MG63 (cell line): ENCODE measurements at places on chromosomes 12 and 14.

- DNase-seq, result no peak
Measured at GRCh38 chr14:79911744-79912143, 299.6 kb downstream of the DIO2 start.

DNA sequence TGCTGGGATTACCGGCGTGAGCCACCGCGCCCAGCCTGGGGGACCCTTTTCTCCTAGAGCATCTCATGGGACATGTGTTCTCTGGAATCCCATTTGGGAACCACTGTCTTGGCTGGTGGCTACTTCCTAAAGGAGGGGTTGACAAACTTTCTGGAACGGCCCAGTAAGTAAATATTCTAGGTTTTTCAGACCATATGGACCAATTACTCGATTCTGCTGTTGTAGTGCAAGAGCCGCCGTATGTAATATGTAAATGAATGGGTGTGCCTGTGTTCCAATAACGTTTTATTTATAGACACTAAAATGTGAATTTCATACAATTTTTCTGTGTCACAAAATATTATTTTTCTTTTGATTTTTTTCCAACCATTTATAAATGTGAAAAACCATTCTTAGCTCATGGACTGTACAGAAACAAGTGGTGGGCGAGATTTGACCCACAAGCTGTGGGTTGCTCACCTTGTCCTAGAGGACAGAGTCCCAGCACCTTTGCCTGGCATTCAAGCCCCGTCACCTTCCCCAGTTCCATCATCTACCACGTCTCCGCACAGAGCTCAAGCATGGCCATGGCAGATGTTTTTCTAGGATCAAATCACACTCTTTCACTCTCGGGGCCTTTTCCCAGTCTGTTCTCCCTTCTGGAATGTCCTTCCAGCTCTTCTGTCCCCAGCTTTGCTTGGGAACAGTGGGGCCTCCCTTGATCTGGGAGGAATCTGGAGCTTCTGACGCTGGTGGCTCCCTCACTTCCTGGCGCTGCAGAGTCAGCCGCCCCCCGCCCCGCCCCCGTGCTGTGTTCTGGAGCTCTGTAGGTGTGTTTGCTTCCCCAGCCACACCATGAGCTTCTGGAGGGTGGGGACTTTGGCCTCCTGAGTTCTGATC, 17.9 kb upstream of the RCOR1 start:
- DNase-seq, result no peak

DNA sequence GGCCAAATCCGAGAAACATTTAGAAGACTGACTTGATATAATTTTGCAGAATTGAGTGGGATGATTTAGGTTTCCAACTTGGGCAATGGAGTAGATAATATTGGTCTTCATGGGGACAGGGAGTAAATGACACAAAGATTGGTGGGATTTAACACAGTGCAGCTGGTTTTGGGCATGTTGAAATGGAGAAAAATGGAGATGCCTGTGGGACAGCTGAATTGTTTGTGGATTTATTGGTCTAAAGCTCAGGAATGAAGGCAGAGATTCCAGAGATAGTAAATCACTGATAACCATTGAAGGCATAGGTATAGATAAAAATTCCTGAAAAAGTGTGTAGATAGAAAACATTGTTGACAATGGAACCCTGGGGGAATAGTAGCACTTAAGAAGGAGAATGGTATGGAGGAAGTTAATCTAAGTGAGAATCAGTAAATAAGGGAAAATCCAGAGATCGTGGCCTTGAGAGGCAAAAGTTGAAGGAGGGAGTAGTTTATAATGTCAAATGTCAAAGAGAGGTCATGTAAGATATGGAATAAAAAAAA, 120.9 kb upstream of the ATP2B1 start:
- no peak for DNase-seq

GRCh38 chr12:31057671-31058070, 16.0 kb upstream of the DDX11 start:
- no peak for DNase-seq

GRCh38 chr12:68759852-68760251, 13.9 kb downstream of the SLC35E3 start:
- DNase-seq, result no peak

DNA sequence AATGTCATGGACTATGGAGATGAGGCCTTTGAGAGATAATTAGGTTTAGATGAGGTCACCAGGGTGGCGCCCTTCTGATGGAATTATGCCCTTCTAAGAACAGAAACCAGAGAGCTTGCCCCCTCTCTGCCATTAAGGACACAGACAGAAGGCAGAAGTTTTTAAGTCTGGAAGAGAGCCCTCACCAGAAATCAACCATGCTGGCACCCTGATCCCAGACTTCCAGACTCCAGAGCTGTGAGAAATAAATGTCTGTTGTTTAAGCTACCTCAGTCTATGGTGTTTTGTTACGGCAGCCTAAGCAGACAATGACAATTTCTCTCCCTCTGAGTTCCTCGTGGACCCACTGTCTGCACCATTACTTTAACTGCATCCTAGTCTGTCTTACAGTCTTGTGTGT, 382.0 kb downstream of the GXYLT1 start:
- DNase-seq, result no peak

DNA sequence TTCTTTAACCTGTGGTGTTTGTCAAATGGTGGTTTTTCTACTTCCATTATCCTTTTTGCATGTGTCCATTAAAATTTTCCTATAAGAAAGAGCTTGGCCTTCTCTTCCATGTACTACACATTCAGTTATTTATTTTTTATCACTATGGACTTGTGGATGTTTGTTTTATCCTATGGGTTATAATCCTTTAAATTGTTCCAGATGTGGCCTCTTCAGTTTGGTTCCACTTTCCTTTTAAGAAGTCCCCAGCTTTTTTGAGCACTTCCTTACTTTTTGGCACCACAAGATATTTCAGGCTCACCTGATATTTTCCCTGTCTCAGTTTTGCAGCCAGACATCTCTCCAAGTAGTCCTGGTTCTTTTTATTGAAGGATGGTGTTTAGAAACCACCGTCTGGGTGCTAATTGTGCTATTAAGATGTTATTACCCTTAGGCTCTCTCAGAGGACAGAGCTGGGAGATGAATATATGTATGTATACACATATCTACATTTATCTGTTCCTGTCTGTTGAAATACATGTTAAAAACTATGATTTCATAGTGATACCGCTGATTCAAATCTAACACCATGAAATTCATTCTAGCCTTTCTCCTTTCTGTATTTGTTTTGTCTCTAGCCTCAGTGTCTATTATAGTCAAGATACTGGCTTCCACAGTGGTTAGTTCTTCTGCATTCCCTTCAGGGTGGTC, 408.5 kb upstream of the RGS6 start:
- no peak for DNase-seq

DNA sequence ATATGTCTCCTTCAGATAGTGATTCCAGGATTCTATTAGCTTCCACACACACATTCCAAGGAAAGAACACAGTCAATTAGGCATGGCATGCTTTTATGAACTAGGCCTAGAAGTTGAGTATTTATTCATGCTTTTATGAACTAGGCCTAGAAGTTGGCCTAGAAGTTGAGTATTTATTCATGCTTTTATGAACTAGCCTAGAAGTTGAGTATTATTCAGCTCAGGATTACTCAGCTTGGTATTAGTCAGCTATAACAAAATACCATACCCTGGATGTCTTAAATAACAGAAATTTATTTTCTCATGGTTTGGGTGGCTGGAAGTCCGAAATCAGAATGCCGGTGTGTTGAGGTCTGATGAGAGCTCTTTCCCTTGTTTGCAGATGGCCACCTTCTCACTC, 442.7 kb upstream of the FLRT2 start:
- DNase-seq, result no peak

DNA sequence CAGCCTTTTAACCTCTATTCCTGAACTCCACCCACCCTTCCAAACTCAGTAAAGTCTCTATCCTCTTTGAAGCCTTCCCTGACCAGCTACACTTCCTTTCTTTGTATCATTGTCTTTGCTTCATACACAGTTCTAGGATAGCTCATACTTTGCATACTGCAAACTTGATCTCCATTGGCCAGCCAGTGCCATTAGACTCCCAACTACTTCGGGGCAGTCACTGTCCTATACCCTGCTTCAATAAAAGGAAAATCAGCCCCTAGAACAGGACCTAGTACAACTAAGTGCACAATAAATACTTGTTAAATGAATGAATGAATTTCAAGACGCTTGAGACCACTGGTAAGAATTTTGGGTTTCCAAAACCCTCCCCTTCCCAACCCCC, 521 bp upstream of the PIP4K2C start:
- no peak for DNase-seq

- DNase-seq, result no peak
Measured at GRCh38 chr12:15443611-15444010, 121.3 kb downstream of the PTPRO start.

DNA sequence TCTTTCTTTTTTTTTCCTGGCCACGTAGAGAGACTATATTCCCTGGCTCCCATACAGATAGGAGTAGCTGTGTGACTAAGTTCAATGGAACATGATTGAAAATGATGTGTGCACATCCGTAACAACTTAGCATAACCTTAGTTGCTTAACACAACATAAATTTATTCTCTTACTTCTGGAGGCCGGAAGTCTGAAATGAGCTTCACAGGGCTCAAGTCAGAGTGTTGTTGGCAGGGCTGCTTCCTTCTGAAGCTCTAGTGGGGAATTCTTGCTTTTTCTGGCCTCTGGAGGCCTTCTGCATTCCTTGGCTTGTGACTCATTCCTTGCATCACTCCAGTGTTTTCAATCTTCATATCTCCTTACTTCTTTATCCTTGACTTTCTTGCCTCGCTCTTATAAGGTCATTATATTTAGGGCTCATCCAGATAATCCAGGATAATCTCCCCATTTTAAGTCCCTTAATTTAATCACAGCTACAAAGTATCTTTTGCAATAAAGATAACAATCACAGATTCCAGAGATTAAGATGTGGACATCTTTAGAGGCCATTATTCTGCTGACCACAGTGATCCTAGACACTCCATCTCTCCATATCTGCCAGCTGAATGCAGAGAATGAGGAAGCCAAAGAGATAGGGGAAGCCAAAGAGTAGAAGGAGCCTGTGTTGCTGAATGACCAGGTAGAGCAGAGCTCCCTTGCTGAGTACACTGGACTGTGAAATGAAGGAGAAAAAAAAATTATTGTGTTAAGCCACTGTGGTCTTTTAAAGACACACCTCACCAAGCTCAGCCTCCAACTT, 21.0 kb upstream of the SNX6 start:
- DNase-seq, result peak; percentile 72

DNA sequence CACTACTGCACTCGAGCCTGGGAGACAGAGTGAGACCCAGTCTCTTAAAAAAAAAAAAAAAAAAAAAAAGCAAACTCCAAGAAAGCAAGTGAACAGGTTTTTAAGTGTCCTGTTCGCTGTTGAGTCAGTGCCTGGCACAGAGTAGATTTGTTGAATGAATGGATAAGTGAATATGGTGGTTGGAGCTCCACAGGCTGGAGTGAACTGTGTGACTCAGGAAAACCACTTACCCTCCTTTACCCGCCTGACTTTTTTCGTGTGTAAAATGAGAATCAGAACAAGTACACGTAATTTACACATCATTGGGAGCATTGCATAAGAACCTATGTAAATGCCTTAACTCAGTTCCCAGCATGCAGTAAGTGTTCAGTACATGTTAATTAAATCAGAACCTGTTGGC, 24.0 kb upstream of the ESRRB start:
- no peak for DNase-seq

- DNase-seq, result no peak
Measured at GRCh38 chr12:57134949-57135348, 6.7 kb downstream of the LRP1 start.

GRCh38 chr14:45699471-45699870, 446.5 kb upstream of the MIS18BP1 start:
- DNase-seq, result no peak

GRCh38 chr12:120998435-120998834, 17.9 kb downstream of the C12orf43 start:
- DNase-seq, result no peak

GRCh38 chr12:124621296-124621660, 53.9 kb upstream of the NCOR2 start:
- peak; percentile 94 for DNase-seq

- peak; percentile 78 for DNase-seq
Measured at GRCh38 chr12:122880668-122881067, 15.3 kb downstream of the VPS37B start.

DNA sequence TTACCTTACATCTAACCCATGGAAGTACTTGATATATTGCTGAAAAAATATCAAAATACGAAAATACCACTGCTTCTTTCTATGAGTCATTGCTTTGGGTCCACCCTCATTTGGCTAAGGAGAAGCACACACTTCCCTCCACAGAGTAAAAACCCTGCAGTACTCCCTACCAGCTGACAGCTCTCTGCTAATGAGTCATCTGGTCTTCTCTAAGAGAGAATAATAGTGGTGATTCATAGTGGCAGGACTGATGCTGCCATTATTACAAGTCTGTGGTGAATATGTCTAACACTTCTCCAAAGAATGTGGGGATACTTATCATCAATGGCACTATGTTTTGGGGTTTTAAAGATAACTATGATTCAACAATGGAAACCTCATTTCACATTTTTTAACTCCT, 90.7 kb downstream of the PPFIA2 start:
- peak; percentile 71 for DNase-seq

- no peak for DNase-seq
Measured at GRCh38 chr14:56002876-56003625, 115.2 kb upstream of the PELI2 start.

DNA sequence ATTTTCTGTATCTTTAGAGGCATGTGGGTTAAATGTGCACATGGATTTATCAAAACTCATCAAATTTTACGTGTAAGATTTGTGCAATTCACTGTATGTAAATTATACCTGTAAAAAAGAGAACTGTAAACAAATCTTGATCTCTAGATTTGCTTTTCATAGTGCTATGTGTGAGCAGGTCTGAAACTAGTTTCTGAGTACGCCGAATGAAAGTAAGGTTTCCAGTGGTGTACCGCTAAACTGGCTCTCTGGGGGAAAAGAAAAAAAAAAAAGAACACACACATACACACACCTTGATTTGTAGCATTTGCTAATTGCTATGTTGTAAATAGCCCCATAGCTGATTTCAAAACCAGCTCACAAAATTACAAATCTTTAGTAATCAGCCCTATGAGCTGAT, 8.6 kb upstream of the SLC41A2 start:
- no peak for DNase-seq

DNA sequence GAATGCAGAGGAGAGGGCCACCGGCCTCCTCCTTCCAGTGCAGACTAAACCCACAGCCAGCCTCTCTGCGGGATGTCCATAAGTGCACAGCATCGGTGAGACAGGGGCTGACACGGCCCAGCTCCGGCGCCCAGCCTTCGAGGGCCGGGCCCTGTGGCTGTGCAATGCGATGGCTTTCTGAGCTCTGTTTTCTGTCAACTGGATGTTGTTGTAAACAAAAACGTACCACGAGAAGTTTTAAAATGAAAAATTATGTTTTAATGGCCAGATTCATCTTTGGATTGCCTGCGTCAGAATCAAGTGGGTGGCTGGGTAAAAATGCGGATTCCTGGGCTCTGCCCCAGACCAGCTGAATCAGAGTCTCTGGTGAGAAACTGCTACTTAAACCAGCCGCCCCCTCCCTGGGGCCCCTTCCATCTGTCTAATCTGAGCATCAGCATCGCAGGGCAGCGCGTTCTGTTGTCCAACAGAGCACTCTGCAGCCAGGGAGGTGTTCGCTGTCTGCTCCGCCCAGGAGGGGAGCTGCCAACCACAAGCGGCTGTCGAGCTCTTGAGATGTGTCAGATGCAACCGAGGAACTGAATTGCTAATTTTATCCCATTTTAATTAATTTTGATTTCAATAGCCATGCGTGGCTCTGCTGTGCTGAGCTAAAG, 133.4 kb downstream of the RFLNA start:
- DNase-seq, result peak; percentile 31
